ENCODE measurements at places on chromosomes 6 and 20.

DNA sequence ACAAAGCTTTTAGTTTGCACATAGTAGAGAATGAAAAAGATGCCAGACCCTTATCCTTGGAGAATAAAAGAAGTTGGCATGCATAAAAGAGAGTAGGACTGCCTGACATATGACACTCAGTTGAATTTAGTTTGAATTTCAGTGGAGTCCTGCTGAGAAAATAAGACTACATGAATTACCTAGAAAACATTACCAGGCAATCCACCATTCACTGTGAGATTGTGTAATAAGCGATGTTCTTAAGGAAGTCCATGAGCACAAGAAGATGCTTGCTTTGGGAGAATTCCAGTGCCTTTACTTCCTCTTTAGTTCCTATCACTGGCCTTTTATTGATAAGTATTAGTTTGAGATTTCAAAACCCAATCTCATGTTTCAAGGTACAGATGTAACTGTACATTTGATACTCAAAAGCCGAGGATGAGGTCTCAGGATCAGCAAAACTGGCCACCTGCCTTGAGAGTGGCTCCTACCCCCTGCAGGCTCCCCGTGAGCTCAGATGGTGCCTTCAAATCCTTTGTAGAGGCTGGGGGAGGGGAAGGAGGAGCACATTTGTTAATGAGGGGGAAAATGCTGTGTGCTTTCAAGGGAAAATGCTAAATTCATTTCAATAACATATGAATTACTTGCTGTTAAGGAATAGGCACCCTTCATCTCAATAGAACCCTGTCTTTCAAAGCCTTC is 11.2 kb upstream of the UNC93A start:
- no peak for DNase-seq

DNA sequence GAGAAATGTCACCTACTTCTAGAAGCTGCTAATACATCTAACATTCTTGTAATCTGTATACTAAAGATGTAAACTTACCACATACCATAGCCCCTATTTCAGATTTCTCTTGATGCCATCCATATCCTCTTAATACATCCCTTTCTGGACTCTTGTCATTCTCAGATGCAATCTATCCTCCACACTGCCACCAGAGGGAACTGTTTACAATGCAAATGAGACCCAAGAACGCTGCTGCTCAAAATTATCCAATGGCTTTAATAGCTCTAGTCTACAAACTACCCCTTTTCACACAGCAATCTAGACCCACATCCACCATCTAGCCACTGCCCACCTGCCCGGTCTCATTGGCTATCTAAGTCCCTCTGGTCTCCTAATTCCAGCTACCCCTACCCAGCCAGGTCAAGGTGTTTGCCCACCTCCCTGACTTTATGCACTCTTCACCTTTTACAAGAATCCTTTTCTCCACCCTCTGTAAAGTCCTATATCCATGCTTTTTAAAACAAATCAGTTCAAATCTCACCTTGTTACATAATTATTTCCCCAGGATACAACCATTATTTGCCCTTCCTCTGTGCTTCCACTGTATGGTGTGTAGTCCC is 14.8 kb downstream of the FAXC start:
- DNase-seq = no peak

DNA sequence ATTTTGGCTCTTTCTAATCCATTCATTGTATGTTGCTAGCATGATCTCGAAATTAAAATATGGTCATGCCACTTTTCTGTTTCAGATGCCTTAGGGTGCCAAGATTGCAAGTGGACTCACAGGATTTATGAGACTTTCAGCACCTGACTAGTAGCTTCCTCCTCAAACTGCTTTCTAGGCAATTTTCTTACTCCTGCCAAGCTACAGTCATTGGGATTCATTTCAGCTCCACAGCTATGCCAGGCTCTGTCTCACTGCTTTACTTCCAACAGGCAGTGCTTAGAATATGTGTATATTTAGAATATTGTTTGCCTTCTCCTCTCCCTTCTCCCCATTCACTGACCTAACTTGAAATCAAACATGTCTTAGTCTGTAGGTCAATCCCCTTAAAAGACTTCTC is 681.4 kb downstream of the TENT5A start:
- DNase-seq = no peak

DNA sequence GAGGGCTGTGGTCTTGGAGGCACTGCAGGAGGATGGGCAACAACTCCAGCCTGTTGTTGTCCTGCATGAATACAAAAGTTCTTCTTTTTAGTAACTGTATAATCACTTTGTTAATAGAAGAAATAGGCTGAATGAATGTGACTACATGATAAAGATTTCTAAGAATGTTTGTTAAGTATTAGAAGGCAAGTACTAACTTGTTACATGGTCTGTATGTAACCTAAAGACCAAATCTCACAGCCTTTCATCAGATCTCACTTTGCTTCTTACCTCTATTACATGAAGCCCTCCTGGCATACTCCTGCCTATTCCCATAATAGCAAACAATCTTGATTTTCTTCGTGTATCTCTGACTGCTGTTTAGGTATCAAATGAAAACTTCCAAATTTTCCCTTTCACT is 73.4 kb downstream of the REPS1 start:
- DNase-seq = no peak

DNA sequence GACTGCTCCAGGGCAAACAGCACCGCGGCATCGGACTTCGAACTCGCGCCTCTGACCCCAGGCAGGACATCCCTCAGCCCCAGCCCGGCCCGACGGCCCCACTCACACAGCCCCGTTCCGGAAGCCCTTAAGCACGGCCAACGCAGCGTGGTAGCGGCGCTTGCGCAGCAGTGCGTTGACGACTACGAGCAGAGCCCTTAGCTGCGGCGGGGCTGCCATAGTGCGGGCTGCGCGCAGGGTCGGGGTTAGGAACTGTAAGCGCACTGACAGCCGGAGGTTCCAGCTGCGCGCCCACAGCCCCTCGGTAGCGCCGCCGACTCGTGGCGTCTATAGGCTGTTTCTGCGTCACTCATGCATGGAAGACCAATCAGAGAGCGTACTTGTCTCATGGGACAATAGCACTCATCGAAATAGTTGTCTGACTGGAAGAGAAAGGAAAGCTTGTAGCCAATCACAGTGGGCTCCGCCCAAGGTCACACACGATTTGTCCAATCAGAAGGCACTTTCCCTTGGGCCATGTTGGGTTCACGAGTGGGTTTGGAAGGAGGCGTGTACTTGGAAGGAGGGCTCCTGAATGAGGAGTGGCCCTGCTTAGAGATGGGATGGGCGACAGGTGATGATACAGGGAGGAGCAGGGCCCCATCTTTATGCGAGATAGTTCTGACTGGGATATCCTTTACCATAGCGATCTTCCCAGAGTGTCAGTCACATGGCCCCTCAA is at the start of gene PXMP4:
TSS of gene PXMP4 (minus strand) at position 322 of the 721 bp plus-strand sequence. CDS start at position 219, 103 bp downstream.
- DNase-seq = peak; percentile 96

GRCh38 chr6:33205191-33206026 is 954 bp downstream of the HSD17B8 start:
- no peak for DNase-seq

- no peak for DNase-seq
Observed at GRCh38 chr6:24897186-24897585, 38.6 kb downstream of the RIPOR2 start.

DNA sequence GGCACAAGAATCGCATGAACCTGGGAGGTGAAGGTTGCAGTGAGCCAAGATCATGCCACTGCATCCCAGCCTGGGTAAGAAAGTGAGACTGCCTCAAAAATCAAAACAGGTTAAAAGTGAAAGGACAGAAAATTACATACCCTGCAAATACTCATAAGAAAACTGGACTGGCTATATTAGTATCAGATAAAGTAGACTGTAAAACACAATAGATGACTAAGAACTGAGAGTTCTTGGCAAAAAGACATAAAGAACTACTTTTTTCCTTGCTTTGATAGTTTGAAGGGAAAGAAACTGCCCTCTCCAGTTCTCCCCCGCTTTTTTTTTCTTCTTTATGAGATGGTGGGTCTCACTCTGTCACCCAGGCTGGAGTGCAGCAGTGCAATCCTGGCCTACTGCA is 17.0 kb downstream of the SNX3 start:
- DNase-seq = no peak

DNA sequence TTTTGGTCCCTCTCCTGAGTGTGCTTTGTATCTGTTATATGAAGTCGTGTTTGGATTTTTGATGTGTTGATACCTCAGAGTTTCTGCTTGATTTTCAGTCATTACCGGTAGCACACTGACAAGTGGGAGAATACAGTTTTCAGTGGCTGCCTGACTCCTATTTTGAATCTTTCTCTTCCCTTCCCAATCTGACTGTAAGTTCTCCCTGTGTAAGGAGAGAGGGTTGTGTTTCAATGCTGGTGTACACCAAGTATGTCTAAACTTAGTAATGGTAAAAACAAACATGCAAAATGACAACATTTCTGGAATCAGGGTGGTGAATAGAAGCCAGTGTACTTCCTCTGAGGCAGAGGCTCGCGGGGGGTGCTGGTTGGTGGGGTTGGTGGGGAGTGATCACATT is 103.4 kb downstream of the HIVEP1 start:
- DNase-seq = no peak

DNA sequence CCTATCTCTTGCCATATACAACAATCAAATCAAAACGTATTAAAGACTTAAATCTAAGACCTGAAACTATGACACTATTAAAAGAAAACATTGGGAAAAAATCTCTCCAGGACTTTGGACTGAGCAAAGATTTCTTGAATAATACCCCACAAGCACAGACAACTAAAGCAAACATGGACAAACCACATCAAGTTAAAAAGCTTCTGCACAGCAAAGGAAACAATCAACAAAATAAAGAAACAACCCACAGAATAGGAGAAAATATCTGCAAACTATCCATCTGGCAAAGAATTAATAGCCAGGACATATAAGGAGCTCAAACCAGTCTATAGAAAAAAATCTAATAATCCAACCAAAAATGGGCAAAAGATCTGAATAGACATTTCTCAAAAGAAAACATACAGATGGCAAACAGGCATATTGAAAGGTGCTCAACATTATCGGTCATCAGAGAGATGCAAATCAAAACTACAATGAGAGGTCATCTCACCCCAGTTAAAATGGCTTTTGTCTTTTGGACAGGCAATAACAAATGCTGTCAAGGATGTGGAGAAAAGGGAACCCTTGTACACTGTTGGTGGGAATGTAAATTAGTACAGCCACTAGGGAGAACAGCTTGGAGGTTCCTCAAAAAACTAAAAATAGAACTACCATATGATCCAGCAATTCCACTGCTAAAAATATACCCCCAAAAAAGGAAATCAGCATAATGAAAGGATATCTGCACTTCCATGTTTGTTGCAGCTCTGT is 76.2 kb downstream of the SNX5 start:
- DNase-seq = no peak

DNA sequence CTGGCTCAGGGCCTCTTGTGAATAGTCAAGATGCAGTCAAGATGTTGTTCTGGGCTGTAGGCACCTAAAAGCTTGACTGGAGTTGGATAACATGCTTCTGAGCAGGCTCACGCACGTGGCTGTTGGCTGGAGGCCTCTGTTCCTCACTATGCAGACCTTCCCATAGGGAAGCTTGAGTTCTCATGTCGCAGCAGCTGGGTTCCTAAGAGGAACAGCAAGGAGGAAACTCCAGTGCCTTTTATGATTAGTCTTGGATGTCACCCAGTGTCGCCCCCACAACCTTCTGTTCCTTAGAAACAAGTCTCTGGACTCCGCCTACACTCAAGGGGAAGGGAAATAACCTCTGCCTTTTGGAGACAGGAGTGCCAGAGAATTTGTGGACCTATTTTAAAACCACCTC is 210.7 kb downstream of the BCAS1 start:
- no peak for DNase-seq

DNA sequence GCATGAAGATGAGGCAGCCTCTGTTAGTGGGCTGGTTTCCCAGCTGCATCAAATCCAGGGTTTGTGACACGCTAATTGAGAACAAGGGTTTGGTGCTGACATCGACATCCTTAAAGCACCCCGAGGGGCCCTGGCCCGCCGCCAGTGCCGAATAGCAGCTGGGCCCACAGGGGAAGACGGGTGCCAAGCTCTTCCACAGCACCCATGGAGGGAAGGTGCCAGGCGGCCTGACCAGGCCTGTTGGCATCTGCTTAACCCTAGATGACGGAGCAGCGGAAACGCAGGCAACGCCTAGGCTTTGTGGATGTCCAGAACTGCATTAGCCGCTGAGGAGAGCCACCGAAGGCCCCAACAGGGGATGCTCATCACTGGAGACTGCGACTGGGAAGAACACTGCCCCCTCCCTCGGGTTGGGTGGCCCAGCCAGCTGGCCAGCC is 16.0 kb downstream of the UQCC2 start:
- DNase-seq = no peak

- no peak for DNase-seq
Observed at GRCh38 chr20:36269507-36269906, 33.2 kb downstream of the AAR2 start.

Measured in iPS DF 6.9 (cell line).